ENCODE measurements at places on chromosomes 3 and 15.

DNA sequence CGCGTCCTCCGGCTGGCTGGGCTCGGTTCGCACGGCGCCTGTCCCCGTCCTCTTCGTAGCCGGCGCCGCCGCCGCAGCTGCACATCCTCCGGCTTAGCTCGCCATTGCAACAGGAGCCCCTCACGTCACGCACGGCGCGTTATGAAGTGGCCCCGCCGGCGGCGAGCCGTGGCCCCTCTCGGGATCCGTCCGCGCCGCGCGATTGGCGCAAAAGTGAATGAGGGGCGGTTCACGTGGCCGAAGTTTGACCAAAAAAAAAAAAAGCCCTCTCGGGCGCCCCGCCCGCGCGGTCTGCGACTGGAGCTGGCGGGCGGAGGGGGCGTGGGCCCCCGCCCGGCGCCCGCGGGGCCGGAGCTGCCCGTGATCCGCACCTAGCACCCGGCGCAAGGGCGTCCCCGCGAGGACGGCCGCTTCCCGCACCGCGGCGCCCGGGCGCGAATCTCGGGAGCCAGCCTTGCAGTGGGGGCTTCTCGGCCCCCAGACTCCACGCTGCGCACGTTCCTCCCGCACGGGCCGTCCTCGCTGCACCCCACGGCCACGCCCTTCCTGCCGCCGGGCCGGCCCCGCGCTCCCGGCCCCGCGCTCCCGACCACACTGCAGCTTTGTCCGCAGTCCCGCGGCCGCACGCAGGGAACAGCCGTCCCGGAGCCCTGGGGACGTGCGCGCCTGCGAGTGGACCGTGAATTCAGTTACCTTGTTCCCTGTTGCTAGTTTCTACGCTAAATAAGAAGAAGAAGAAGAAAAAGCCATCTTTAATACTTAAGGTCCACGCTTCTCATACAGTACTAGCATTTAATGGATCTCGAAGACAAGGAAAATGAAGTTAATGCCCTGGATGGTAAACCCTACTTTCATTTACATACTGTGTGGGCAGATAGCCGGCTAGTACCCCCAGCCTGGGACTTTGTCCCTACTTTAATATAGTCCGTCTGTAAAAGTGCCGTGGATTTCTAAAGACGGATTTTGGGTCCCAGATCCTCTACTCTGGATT is at the start of gene CHSY1:
Gene CHSY1, minus strand, starts transcription at position 219 of the 991 bp plus-strand sequence. CDS start 592 bp downstream, outside the sequence.
- DNase-seq, result peak; percentile 83

- DNase-seq, result no peak
Observed at GRCh38 chr3:107988460-107989175, 102.2 kb downstream of the CD47 start.

DNA sequence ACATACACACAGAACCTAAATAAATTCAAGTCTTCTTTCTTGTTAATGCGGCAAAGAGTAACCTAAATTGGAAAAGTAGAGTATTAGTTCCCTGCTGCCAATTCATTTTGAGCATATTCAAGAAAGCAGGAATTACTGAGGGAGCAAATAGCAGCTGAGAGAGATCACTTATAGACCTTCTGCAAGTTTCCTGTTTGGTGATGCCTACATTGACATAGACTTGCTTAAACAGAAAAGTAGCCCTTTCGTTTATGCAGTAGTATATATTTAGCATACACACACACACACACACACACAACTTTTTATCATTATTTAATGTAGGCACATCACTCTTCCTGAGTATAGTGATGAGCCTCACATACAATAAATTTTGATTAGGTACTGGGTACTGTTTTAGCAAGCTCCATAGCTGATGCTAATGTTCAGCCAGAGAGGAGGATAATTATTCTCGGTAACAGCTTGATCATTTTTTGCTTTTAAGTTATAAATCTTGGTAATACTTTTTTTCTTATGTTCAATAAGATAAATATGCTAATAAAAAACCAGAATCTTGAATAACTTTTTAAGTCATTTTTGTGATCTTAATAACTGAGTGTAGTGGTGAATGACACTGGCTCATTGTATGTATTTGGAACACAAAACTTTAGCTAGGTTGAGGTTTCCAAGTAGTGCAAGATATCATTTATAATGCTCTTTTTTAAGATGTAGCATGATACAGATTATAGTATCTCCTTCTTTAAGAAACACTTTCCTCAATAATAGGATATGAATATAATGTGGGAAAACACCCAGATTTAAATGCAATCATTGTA is 174.7 kb downstream of the MBNL1 start:
- no peak for DNase-seq

GRCh38 chr3:198112031-198112430 is 152.0 kb downstream of the LMLN start:
- no peak for DNase-seq

GRCh38 chr15:70094690-70095311 is 2.9 kb downstream of the TLE3 start:
- no peak for DNase-seq

- DNase-seq, result no peak
Observed at GRCh38 chr3:165938986-165939540, 101.8 kb upstream of the BCHE start.

- DNase-seq, result no peak
Observed at GRCh38 chr3:173065543-173065981, 75.5 kb downstream of the SPATA16 start.

GRCh38 chr3:195905970-195906864 is 2.1 kb downstream of the TNK2 start:
- DNase-seq, result no peak

DNA sequence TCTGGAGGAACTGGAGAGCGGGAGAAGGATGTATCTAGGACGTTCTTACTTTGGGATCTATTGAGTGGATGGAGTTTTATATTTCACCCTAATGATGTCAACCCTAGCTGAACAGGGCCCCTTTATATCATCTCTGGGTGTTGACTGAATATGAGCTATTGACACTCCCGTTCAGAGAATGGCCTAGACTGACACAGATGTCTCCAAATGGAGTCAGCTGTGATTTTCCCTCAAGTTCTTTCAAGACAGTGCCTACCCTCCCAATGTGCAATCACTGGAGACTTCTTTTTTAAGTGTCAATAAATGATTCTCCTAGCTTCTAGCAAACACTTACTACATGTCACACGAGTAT is 63.8 kb downstream of the FRMD4B start:
- no peak for DNase-seq

DNA sequence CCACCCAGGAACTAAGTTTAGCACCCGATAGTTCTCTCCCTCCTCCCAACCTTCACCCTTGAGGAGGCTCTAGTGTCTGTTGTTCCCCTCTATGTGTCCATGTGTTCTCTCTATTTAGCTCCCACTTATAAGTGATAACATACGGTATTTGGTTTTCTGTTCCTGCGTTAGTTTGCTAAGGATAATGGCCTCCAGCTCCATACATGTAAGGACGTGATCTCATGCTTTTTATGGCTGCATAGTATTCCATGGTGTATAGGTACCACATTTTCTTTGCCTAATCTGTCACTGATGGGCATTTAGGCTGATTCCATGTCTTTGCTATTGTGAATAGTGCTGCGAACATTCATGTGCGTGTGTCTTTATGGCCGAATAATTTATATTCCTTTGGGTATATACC is 66.9 kb upstream of the TRA2B start:
- no peak for DNase-seq

GRCh38 chr3:24748520-24748919 is 253.9 kb upstream of the THRB start:
- no peak for DNase-seq

- DNase-seq, result no peak
Observed at GRCh38 chr3:3172627-3173026, 6.9 kb downstream of the CRBN start.

DNA sequence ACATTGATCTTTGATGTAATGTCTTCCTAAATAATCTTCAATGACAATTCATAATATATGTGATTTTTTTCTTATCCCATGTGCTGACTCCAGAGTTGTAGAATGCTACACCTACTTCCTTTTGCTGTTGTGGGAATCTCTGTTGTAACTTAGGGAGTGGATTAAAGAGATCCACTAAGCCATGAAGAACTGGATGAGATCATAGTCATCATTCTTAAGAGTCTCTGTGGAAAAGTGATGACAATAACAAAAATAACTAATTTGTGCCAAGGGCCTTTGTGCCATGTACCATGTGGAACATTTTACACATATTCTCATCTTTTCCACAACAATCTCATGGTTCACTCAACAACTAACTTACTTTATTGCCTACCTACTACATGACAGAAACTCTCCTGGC is 162.9 kb upstream of the PDZRN3 start:
- DNase-seq, result no peak

DNA sequence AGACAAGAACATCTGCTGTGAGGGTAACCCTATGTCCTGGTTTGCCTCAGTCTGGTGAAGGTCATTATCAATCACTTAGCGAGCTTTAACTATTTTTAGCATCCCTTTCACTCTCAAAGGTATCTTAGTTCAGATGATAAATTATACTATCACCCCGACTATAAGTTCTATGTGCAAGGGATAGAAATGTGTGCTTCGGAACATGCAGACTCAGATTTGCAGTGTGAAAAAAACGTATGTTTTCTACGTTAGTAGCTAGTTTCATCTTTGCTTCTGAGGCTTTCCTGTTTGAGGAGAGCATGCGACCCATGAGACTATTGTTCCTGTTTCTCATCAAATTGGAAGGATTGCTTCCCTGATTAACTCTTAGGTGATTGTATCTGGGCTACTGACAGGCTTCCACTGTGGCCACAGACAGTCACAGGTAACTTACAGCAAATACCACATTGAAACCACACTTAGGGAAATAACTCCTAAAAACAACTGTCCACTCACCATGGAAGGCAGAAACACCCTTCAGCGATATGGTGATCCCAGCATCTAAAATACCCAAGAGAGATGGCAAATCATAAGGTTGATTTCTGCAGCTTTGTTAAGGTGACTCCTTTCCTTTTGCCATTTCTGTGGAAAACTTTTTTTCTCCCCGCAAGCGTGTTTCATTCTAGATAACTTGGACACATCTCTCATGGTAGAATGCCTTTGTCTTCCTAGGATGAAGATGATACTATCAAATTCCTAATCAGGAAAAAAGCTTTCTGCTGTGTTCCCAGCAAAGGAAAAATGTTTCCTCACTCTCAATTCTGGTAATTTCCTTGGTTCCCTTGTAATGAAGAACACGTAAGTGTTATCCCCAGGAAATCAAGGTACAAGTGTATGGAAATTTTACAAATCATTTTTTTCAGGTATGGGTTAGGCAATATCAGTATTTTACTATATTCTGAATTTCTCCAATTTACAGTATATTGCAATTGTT is 5.2 kb downstream of the GCSAM start:
- no peak for DNase-seq

- DNase-seq, result no peak
Observed at GRCh38 chr3:11544412-11545181, 99.1 kb downstream of the VGLL4 start.

GRCh38 chr3:134179508-134179907 is 71.2 kb downstream of the RYK start:
- no peak for DNase-seq

DNA sequence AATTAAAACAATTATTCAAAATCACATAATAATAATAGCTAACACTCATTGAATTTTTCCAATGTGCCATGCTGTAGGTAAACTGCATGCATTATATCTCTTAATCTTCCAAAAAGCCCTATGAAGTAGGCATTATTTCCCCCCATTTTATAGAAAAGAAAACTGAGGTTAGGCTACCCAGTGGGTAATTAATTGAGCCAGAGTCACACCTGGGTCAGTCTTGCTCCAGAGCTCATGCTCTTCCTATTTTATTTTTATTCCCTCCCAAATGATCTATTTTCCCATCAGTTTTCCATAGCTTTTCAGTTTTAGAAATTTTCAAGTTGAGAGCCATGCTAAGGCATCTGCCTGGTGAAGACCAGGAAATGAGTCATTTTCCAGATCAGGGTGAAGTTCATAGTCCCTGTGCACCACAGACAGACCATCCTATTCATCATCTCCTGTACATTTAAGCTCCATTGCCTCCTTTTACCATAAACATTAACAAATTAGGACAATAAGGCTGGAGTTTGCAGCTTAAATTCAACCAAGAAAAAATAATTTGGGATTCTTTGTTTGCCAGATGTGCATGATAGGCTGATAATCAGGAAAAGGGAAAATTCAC is 417.3 kb downstream of the OTOL1 start:
- no peak for DNase-seq

DNA sequence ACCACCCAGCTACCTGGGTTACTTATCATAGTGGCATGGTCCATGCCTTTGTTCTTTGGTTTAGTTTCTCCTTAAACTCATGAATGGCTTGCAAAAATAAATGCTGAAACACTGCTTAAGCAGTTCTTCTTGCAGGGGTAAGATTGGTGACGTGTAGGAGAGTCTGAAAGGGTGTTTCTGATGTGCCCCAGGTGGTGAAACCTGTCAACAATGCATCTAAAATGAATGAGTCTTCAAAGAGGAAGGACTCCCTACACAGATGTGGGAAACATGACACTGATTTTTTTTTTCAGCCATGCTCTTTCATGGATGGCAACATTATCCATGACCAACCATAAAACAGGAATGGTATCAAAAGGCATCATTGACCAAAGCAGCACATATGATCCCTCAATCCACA is 72.0 kb downstream of the KCNH8 start:
- no peak for DNase-seq

DNA sequence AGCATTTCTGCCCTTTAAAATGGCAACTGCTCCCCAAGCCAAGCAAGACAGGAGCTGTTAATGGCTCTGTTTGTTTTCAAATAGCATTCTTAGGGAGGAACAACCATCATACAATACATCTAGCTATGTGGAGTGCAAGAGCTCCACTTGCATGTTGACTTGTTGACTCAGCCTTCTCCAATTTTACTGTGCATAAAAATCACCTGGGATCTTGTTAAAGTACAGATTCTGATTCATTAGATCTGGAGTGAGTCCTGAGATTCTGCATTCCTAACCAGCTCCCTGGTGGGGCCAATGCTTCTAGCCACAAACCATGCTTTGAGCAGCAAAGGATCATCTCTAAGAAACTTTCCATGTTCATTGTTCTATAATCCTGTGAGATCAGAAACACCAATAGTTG is 171.4 kb downstream of the THRB start:
- DNase-seq, result no peak

- no peak for DNase-seq
Observed at GRCh38 chr3:182671942-182672341, 121.4 kb upstream of the ATP11B start.

DNA sequence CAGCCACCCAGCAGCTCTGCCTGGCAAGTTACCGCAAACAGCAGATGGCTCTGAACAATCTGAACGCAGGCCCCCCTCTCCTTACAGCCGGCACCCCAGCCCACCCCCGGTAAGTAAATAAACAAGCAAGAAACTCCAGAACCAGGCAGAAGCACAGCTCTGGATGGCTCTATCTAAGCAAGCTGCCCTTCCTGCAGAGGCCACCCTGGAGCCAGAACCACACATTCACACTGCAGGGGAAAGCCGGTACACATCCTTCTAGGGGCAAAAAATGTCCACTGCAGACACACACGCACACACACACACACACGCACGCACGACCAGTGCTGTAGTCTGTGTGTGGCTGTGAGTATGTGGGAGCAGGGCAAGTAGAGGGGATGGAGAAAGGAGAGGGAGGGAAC is 63.9 kb downstream of the ADCY5 start:
- no peak for DNase-seq

DNA sequence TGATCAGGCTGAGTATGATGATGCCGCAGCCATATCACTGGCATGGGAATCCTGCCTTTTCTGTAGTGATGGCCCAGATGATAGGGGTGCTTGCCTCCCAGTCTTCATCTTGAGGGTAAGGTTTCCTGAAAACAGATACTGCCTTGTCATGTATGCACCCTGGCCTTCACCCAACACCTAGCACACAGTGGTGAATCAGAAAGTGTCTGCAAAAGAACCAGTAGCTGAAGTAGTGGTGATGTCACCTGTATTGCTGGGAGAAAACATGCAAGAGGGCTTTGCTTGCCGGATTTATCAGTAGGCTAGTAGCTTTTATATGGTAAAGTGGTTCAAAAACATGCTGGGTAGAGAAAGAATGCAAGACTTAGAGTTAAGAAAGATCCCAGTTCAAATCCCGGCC is 419.8 kb upstream of the WNT5A start:
- no peak for DNase-seq
